ENCODE measurements at places on chromosomes 7 and 10.

GRCh38 chr7:83778073-83778443 lies 129.1 kb upstream of the SEMA3E start:
- DNase-seq = no peak

- DNase-seq = no peak
Measured at GRCh38 chr10:89266721-89267453, 15.3 kb upstream of the LIPA start.

DNA sequence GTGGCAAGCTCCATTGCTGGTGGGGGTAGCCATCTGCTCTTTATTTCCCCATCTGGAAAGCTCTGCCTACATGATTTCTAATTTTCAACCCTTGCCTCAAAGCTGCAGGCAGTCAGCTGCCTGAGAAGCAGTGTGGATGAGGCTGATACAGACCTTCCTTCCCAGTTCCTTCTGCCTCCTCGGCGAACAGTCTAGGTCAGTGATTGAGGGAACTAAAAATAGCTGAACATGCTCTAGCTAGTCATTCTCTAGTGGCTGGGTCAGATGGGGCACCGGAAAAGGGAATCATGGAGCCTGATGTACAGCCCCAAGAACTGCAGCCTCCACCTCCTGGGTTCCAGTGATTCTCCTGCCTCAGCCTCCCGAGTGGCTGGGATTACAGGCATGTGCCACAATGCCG lies 48.7 kb downstream of the NAMPT start:
- no peak for DNase-seq

DNA sequence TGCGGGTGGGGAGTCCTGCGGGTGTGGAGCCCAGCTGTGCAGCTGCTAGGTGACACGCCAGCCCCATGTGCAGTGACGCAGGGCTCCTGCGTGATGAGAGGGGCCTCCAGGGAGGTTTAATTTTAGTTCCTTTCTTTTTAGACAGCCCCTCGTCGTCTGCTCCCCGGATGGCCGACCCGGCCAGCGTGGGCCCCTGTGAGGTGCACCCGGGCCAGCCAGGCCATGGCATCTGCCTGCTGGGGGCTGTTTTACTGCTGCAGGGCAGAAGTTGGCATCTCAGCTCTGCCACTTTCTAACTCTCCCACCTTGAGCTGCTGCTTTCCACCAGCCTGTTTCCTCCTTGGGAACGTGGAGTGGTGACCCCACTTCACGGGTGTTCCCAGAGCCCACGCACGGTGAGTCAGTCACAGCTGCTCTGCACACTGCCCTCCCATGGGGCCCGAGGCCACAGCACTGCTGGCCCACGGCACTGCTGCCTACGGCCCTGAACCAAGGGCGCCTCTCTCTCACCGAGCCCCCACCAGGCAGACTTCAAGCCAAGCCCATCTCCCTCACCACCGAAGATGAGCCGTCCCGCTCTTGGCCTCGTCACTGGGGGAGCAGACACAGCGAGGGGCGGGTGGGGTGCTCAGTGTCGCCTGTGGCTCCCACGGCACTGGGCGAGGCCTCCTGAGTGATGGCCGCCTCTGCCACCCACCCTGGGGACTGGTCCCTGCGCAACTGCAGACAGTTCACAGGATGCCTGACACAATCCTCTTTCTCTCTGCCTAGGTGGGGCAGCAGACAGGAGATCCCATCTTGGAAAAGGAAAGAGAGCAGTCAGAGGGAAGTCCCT lies 21.3 kb downstream of the CYP2W1 start:
- no peak for DNase-seq

DNA sequence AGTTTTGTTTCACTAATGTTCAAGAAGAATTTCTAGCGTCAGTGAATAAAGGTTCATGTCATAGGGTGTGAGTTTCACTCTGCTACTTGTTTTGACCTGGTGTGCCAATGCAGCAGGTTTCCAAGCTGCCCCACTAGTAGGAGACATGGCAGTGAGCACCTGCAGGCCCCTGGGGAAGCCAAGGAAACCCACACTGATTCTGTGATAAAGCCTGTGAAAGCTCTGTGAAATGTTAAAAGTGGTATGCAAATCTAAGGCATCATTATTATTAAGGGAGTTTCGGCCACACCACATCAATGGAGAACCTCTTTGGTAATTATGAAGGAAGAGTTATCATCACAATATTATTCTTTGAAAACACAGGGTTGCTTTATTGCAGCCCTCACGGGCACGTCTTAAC lies 46.4 kb downstream of the ABCB5 start:
- no peak for DNase-seq

GRCh38 chr7:157077986-157078644 lies 60.6 kb upstream of the UBE3C start:
- no peak for DNase-seq

DNA sequence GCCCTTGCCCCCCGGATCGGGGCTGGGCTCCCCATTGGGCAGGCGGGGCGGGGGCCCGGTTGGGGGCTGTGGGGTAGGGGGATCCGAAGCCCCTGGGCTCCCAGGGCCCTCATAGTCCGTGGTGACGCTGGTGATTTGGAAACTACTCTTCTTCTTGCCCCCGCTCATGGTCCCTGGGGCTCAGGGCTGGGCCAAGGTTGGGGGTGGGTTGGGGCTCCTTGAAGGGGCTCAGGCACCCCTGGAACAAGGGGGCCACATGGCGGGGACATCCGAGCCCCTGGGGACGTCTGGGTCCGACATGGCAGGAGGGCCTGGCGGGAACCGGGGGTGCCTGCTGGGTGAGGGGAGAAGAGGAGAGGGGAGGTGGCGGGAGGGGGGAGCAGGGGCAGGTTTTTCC lies 1.1 kb downstream of the TSC22D4 start:
- no peak for DNase-seq

- no peak for DNase-seq
Measured at GRCh38 chr7:68688416-68689086, 909.7 kb upstream of the AUTS2 start.

GRCh38 chr10:72295330-72295910 lies 21.7 kb downstream of the DDIT4 start:
- no peak for DNase-seq

- no peak for DNase-seq
Measured at GRCh38 chr7:956031-956430, 1.6 kb upstream of the ADAP1 start.

- no peak for DNase-seq
Measured at GRCh38 chr7:153588586-153588985, 463.6 kb upstream of the DPP6 start.

DNA sequence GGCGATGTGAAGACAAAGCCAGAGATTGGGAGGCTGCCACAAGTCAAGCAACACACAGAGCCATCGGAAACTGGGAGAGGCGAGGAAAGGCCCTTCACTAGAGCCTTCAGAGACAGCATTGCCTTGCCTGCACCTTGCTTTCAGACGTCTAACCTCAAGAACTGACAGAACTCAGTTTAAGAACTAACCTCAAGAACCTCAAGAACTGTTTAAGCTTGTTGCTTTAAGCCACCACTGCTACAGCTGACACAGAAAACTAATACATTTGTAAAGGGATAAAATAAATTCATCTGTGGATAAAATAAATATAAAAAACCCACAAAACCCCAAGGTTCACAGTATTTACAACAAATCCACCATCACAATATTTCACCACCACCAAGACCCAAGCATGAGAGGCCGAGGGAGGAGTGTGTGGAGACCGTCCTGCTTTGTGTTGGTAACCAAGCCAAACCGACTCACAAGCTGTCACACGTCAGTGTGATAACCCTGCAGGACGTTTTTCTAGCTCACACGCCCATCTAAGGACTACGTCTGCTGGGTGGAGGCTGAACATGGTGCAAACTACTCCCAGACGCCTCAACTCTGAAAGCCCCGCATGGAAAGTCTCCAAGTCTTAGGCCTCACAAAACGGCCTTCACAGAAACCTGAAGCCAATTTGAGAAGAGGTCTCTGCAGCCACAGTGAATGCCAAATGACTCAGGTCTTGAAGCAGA lies 116.8 kb downstream of the ABLIM1 start:
- no peak for DNase-seq

GRCh38 chr10:132200344-132201110 lies 13.8 kb downstream of the DPYSL4 start:
- no peak for DNase-seq

DNA sequence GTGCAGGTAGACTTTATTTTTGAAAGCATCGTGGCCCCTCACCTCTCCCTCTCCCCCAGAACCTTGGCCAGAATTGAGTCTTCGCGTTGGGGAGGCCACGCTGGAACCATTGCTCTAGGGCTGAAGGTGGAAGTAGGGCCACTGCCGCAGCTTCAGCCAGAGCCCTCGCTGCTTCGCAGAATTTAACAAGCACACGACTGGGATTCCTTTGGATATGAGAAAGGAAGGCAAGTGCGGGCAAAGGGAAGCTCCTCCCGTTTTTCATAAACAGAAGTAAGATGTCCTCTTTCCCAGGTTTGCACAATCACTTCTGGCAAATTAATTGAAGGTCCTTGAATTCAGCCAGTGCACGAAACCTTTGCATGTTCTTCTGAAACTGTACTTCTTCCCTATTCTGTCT lies 168.1 kb downstream of the CCDC3 start:
- no peak for DNase-seq

DNA sequence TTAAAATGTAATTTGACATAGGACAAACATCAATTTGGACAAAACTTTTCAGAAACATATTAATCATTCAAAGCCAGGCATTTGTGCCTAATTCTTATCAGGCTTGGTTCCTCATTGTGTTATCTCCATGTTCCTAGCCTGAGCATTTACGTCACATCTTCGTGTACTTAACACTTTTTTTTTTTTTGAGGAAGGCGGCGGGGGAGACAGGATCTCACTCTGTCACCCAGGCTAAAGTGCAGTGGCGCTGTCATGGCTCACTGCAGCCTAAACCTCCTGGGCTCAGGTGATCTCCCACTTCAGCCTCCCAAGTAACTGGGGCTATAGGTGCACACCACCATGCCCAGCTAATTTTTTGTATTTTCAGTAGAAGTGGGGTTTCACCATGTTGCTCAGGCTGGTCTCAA lies 19.8 kb downstream of the HNRNPA2B1 start:
- no peak for DNase-seq

DNA sequence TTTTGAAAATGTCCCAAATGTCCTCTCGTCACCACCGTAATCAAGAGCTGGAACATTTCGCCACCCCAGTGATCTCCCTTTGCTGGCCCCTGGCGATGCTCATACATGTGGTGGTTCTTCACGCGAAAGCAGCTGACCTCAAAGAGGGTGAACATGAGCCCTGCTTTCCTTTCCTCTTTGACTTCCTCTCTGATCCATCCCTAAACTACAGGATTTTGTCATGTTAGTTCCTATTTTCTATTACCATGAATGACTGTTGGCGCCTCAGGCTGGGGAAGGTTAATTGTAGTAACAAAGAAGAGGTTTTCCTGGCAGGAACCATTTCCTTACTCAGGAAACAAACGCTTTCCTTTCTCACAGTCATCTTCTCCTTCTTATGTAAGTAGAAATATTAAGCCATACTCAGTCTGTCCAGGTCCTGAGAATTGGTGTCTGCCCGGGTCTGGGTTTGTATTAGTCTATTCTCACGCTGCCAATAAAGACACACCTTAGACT lies 114.5 kb downstream of the INSYN2A start:
- no peak for DNase-seq

All from SK-MEL-5 (cell line).